GM20000 (cell line): ENCODE measurements at places on chromosomes 11 and 22.

- no peak for DNase-seq
Measured at GRCh38 chr11:64768300-64768694, 8.5 kb upstream of the PYGM start.

- DNase-seq = no peak
Measured at GRCh38 chr22:27456696-27457503, 344.7 kb downstream of the MN1 start.

DNA sequence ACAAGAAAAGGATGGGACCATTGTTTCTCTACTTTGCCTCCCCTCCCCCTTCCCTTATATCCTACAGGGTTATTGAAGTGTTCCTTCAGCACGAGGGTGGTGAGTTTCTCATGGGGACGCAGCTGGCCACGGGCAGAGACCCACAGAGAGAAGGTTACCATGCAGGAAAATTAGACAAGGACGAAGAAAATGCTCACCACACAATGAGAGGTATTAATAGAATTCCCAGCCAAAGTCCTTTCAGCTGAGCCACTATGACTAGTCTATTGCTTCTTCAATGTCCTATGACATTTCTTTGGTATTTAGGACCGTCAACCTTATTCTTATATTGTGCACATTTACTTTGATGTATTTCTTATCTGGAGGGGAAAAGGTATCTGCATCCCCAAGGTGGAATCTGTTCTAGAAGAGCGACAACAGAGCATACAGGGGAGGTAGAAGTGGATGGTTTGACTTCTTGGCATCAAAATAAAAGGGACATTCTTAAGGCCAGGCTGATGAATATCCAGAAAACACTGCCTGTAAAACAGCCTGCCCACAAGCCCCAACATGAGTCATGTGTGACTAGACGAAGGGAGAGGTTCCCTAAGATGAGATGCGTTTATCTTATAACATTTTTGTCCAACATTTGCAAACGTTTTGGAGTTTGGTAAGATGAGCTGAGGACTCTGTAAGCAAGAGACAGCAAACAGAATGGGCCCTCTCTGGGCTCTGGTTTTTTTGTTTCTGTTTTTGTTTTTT lies 209.8 kb upstream of the NARS2 start:
- no peak for DNase-seq

DNA sequence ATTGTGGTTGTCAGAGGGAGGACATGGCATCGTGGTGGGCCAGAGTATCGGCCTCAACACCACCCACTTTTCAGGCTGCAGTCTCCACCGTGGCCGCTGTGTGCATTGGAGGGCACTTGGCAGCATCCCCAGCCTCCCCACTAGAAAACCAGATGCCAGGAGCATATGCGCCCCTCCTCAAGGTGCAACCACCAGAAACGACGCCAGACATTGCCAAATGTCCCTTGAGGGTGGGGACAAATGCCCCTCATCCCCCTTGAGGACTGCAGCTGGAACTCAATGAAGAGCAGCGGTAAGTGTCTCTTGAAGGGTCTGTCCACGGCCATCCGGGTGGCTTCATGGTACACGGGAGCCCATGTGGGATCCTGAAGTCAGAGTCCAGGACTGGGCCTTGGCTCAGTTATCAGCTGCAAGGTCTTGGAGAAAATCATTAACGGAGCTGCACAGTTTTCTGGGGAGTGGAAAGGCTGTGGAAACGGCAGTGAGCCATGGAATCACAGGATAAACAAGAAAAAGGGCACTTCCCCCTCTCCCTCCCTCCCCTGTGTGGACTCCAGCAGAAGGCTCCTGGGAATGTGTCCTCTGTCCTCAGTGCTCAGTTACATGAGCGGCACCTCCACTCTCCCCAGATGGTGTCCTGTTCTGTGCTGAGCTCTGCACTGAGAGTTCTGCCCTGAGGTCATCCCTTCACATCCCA lies 324.4 kb upstream of the B3GAT1 start:
- DNase-seq = no peak

- DNase-seq = no peak
Measured at GRCh38 chr11:75480185-75481175, 45.3 kb downstream of the GDPD5 start.

GRCh38 chr11:69609351-69609750 lies 31.6 kb upstream of the CCND1 start:
- DNase-seq = no peak

DNA sequence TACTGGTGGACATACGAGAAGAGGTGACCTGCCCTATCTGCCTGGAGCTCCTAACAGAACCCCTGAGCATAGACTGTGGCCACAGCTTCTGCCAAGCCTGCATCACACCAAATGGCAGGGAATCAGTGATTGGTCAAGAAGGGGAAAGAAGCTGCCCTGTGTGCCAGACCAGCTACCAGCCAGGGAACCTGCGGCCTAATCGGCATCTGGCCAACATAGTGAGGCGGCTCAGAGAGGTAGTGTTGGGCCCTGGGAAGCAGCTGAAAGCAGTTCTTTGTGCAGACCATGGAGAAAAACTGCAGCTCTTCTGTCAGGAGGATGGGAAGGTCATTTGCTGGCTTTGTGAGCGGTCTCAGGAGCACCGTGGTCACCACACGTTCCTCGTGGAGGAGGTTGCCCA lies 6.9 kb downstream of the TRIM6 start:
- no peak for DNase-seq

DNA sequence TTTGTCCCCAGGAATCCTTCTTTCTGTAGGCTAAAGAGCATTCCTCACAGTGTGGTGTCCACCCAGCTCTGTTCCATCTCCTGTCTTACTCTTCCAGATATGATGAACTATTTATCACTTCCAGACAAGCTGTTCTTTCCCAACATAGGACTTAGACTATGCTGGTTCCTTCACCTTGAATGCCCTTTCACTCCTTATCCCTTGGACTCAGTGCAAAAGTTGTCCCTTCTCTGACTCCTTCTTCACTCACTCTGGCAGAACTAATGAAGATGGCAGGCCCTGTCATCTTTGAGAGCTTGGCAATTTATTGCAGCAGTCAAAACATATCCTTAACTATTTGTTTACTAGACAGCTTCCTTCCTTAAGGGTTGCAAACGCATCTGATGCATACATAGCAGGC lies 3.5 kb upstream of the OSBP2 start:
- no peak for DNase-seq

- no peak for DNase-seq
Measured at GRCh38 chr11:31477528-31478222, 31.7 kb downstream of the IMMP1L start.

- DNase-seq = no peak
Measured at GRCh38 chr11:932435-932834, 6.8 kb downstream of the AP2A2 start.

GRCh38 chr22:44025171-44026065 lies 1.3 kb downstream of the PARVB start:
- peak; percentile 93 for DNase-seq

- no peak for DNase-seq
Measured at GRCh38 chr22:47851586-47851985, 1089.1 kb downstream of the TBC1D22A start.

- DNase-seq = no peak
Measured at GRCh38 chr11:120574876-120575275, 63.3 kb downstream of the GRIK4 start.

DNA sequence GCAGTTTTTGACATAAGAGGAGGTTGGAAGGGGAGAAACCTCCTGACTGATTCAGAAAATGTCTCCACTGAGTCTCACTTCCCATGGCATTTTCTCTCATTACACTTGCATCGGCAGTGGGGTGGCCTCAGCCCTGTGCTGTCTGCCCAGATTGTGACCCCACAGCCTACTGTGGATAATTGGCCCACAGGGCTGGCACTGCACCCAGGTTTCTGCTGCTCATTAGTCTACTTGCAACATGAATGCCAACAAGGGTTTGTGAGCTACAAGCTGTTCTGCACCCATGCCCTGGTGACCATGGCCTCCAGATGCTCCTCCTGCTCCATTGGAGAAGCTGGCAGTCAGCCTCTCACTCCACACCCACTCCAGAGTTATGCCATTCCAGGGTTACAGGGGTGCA lies 296.0 kb downstream of the CTTN start:
- no peak for DNase-seq

GRCh38 chr22:25551396-25551795 lies 13.1 kb upstream of the GRK3 start:
- DNase-seq = no peak

DNA sequence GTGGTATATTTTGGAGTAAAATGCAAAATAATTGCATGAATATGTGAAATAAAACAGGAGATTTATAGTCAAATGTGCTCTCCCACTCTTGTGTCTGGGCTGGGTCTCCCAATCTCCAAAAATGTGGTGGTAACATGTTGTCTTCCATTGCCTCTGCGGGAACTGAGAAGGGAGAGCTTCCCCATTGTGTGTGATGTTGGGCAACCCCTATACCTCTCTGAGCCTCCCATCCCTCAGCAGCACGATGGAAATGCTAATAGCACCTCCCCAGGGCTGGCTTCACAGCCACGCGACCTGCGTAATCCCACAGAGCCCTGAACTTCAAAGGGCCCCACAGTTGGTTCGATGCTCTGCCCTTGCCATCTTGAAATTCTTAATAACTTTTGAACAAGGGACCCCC lies 72.0 kb downstream of the TP53I11 start:
- DNase-seq = no peak

- DNase-seq = peak; percentile 69
Measured at GRCh38 chr22:26431261-26431995, 2.4 kb downstream of the ASPHD2 start.

DNA sequence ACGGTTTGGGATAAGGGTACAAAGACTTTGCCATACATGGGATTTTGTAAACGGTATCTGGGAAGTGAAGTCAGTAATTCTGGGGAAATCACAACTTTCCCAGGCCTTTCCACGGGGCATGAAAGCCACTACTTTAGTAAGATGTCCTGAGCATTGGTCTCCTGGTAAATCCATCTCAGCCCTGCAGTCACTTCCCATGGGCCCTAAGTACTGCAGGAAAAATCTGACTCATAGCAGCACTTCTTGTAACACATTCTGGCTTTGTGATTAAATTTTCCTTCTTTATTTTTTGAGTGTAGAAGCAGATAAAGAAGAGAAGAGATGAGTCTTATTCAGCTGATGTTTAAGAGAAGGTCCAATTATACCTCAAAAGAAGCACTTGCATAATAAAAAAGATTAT lies 67.6 kb downstream of the BLID start:
- no peak for DNase-seq

DNA sequence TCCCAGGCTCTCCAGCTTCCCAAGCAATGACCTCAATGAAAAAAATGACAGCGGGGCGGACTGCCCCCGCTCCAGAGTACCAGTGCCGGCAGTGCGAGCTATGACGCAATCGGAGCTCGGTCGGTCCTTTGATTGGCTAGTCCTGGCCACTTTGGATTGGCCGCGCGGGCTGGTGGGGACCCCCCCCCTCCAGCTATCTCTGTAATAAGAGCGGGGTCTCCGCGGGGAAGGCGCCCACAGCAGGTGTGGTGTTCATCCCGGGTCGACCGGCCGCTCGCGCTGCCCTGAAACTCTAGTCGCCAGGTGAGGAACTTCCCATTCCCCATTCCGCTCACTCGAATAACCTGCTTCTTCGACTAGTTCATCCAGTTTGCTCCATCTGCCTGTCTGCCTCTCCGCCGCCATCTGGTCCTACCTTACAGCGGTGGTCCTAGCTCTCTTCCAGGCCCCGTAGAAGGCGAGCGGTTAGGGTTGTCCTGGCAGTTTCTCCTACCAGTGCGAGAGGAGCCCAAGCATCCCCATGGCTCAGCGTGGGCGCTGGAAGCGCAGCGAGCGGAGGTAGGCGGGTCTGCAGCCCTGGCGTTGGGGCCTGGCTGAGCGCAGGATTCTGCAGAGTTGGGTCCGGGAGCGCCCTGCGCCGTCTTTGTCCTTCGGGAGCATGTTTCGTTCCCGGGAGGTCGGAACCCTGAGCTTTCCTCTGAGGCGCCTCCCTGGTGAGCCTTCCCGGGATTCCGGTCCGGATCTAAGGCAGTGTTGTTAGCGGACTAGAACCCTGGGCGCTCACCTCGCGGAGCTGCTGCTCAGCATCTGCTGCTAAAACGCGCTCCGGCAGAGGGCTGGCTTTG lies at the start of gene CALCB:
TSS of gene CALCB (plus strand) at position 233 of the 845 bp plus-strand sequence. CDS start 1,126 bp downstream, outside the sequence.
- no peak for DNase-seq

DNA sequence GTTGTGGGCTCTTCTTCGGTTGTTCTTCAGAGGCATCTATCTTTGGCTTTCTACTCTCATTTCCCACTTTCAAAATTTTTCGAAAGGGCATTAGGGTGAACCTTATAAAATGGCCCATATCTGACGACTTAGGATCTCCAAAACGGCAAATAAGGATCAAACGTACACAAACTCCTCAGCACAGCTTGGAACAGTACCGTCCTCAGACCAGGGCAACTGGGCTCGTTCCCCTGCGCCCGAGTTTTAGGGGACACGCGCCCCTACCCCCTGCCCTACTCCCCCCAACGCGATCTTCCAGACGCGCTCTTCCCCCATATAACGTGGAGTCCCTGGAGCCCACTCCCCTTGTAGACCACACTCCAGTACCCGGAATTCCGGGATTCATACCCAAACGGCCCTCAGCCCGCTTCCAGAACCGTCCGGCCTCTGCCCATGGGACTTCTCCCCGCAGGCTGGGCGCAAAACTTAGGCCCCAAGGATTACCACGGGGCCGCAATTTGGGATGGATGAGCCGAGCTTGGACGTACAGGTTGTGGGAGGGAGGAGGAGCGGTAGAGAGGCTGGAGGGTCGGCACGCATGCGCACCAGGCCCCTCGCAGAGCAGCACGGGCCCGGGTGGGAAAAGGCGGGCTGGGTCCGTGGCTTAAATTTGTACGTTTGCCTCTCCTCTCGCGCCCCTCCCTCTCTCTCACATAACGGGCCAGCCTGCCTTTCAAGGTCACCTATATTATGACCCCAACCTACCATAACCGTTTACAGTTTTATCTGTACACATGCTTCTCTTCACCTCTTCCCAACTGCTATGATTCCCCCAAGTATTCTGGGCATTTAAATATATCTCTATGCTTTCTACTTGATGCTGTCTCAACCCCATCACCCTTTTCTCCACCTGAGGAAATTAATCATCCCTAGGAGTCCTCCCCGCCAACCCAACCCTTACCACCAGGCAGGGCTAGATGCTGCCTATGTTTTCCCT lies 3.4 kb downstream of the CCDC89 start:
- peak; percentile 82 for DNase-seq

DNA sequence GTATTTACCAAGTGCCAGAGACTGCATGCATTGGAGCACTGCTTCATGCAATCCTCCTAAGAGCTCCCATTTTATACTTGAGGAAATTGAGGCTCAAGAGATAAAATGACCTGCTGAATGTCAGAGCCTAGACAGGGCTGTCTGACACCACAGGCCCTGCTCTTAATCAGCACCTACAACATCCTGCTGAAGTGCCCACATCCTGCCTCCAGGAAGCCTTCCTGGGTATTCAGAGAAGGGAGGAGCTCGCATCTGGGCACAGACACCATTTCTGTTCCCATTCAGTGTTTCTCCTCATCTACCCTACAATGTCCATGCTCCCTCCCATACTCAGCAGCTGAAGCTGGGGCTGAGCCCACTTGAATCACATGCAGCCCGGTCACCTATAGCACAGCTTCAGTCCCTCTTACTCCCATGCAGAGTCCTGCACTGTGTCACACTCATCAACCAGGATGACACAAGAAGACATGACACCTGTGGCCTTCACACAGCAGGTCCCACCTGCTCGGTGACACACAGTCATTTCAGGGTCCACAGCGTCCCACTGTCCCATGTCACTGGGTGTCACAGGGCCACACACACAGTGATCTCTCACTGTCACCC lies 53.1 kb downstream of the PDE2A start:
- DNase-seq = no peak

GRCh38 chr22:16844529-16844928 lies 19.3 kb upstream of the XKR3 start:
- no peak for DNase-seq

- DNase-seq = no peak
Measured at GRCh38 chr11:85086504-85087284, 540.5 kb downstream of the DLG2 start.
